ENCODE measurements at places on chromosomes 3 and 15.

DNA sequence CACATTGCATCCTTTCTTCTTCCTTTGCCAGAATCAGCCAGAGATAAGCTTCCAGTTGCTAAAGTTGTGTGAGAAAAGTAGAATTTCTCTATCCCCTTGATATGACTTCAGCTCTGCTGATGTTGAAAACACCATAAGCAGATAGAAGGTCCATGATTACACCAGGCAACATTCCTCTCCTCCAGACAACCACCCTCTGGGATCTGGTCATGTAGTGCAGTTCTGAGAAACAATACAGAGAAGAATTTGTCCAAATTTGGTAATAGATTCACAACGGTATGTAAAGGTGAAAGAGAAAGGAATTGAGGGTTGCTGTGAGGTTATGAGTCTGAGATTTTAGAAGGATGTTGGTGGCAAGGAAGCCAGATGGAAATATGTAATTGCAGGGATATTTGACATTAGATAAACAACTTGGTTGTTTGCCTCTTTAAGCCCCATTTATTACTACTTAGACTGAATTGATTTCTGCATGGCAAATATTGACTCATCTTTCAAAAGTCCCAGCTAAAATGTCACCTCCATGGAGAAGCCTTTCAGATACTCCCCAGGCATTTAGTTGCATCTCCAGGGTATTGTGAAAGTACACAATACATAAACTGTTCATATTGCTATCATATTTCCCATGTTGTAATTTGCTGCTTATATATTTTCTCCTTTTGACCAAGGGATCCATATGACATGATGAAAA lies 134.9 kb downstream of the GAP43 start:
- no peak for DNase-seq

- no peak for DNase-seq
Observed at GRCh38 chr15:89985111-89985510, 16.0 kb upstream of the ZNF710 start.

DNA sequence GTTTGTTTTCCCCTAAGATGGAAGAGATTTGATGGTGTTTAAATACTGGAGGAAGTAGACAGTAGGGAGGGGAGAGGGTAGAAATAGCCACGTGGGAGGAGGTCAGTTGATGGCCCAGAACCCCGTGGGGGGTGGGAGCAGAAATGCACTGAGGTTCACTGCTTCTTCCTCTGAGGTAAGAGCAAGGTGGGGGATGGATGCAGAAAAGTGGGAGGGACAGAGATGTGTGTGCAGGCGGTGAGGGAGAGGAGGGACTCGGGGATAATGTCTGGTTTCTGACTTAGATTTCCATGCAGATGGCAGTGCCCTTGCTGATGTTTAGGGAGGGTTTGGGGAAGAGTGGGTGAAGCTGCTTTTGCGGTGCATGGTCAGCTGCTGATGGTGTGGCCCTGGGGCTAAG lies 102.9 kb downstream of the ARNT2 start:
- no peak for DNase-seq

DNA sequence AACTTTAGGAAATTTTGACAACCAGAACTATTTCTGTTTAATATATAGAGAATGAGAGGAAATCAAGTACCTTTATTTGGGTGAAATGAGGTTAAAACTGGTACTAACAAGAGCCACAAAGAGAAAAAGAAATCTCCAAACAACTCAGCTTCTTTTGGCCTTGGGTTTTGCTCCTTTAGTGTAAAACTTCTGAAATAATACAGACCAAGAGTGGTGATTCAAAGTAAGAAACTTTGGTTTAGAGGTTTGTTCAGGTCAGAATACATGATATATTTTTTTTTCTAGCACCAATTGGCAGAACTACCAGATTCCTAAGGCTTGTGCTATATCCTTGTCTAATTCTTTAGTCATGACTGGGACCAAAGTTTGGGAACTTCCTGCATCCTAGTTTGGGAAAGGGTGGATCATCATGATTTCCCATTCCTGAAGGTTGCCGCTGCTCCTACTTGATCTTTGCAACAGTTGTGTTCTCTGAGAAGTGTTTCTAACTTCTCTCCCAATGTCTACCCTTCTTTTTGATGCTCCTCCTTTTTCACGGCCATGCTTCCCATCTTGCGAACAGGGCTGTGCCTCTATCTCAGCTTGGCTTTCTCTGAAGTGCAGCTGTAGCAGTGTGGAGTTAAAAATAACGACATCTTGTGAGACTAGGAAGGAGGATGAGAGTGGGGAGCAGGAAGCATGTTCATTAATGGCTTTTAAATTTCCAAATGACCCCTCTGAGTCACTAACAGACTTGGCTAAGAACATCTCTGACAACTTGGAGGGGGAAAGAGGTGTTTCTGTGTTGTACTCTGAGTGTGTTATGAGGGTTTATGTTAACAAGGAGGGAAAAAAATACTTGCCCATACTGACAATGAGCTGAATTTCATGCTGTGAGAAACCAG lies 87.7 kb downstream of the KCNAB1 start:
- no peak for DNase-seq

DNA sequence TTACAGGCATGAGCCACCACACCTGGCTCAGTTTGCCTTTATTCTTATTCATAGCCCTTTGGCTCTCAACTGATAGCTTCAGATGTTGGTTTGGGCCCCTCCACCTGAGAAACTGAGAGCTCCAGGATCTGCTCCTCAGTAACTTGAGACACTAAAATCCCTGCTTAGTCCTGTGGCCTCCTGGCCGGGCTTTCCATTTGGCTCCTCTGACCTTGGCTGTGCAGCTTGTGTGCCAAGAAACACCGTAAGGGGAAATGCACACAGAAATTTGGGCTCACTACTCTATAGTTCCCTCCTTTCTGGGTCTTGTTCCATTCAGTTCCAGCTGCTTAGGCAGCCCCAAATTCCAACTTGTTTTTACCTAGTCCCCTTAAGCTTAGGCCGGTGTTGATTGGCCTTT lies 24.9 kb downstream of the NIPA2 start:
- DNase-seq: no peak

DNA sequence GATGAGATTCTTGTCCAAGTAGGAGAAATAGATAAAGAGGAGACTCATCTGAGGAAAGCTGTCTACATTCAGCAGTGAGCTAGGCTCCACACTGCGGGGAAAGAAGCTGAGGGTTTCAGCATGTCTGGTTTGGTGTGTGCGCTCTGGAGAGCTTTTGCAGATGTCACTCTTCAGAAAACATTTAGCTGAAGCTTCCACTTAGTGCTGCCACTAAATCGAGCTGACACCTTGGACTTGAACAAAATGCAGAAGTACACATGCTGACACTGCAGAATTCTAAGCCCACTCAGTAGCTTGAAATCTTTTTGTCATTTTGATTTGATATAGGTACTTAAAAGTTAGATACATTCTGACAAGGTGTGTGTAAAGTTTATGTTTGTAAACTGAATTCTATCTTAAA lies 32.3 kb upstream of the CRTC3 start:
- no peak for DNase-seq

DNA sequence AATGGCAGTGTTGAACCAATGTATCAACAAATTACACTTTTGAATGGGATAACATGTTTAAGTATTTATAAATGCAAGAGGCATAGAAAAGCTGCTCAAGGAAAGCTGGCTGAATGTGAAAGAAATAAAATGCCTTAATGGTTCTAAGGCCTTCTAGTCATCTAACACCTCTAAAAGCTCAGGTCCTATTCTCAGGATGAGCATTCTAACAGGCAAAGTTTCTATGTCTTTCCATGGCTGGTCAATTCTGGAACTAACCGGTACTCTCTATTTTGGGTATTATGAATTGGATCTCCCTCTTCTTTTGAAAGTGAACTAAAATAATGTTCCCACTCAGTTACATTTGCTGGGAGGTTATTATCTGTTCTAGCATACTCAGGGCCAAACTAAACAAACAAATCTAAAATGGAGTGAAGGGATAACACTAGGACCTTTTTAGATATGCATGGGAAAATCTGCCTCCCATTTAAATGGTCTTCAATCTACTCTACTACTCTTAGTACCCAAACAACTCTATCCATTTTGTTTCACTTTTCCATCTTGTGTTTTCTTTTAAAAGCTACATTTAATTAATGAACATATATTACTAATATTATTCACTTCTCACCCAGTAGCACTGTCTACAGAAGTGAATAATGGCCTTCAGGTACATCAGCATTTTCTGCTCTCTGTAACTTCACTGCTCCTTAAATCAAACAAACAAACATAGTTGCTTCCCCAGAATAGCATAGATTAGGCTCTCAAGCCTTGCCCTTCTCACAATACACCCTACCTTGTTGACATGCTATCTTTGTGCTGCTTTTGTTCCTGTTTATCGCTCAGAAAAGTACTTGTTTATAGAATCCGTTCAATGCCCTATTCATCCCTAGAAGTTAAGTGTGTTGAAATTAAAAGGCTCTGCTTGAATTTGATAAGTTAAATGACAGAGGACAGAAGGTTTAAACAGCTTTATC lies 46.4 kb downstream of the CBLB start:
- no peak for DNase-seq

GRCh38 chr3:112097378-112097777 lies 11.2 kb downstream of the C3orf52 start:
- peak; percentile 34 for DNase-seq

DNA sequence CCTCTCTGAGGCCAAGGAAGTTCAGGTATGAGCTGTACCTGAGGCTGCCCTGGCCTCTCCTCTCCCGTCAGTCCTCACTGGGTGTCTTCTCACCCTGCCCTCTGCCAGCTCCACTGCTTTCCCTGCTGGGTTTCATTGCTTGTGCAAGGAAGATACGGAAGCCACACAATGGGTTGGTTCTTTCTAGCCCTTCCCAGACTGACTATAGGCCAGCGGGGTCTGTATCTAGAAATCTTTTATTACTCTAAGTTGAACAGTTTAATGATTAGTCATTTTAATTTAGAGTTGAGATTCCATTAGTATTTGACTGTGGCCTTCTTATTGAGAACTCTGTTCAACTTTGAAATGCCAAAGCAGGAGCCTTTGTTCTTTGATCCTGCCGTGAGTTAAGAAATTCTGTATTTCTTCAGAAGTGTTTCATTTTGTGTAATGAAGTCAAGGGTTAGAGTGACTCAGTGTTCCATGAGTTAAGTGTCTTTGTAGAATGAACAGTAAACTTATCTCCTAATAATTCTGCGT lies 16.2 kb downstream of the C3orf62 start:
- no peak for DNase-seq

DNA sequence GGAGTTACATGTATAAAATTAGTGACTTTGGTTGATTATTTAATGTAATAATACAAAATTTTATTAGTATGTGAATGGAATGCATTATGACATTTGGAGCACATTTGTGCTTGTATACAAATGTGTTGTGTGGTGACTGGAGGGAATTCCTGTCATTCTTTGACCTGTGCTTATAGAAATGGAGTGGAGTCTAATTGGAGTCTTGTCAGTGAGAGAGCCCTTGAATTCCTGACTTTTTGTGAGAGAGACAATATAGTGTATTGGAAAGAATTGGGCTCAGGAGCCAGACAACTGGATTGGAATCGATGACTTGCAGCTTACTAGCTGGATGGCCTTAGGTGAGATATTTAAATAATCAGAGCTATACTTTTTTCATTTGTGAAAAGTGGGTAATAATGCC lies 9.4 kb downstream of the TCF12 start:
- no peak for DNase-seq

GRCh38 chr3:131007256-131007655 lies 19.4 kb downstream of the ASTE1 start:
- DNase-seq: no peak

GRCh38 chr15:61777689-61778088 lies 282.6 kb downstream of the VPS13C start:
- no peak for DNase-seq

- peak; percentile 81 for DNase-seq
Observed at GRCh38 chr15:78108300-78109084, 16.1 kb downstream of the SH2D7 start.

- DNase-seq: no peak
Observed at GRCh38 chr15:69860321-69860720, 237.4 kb downstream of the TLE3 start.

GRCh38 chr15:58413253-58413652 lies 18.5 kb upstream of the LIPC start:
- no peak for DNase-seq

- no peak for DNase-seq
Observed at GRCh38 chr3:47882338-47882737, 79.4 kb downstream of the DHX30 start.

DNA sequence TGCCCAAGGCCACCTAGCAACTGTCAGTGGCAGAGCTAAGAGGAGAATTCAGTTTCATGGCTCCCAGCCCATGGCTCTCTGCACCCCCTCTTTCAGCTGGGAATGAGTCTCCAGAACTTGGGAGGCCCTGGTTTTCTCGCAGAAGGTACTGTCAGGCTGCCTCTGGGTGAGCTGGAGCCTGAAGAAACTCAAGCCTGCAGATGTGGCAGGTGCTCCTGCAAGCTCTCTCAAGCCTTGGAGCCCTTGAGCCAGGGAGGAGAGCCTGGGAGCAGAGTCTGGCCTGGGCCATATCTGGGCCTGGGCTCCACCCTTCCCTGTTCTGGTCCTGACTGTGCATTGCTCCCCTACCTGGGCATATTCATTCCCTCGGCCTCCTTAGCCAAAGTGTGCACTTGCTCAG lies 74.4 kb upstream of the TLE3 start:
- no peak for DNase-seq

DNA sequence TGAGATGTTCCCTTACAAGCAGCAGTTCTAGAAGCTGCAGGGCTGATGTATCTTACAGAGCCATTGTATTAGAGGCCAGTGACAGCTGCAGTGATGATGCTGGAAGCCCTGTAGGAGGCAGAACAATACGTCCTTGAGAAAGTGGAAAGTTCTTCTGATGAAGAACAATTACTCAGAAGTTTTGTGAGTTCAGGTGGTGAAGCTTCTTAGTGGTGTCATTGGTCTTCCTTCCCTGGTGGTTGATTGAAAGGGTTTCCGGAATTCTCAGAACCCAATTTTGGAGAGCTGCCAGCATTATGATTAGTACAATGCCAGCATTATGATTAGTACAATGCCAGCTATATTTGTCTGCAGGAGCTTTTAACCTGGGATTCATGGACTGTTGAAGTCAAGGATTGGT lies 356.4 kb downstream of the MFSD1 start:
- DNase-seq: no peak
